ENCODE measurements at places on chromosomes 11 and 22.

- DNase-seq: no peak
Observed at GRCh38 chr11:93614173-93614722, 47.2 kb upstream of the CEP295 start.

DNA sequence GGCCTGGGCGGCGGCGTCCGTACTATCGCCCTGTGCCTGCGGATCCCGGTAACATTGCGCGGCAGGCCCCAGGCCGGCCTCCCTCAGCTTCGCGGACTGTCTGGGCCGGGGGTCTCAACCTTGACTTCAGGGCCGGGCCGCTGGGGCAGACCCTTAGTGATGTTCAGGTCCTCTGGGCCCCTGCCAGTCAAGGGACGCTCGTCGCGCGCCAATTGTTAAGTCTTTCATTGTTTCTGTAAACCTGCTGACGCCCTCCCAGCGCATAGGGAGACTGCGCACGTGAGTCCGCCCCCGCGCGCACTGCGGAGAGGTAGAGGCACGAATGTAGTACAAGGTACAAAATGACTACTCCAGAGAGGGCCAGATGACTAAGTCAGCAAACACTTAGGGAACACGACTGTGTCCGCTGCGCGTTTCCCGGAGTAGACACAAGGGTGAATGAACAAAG, 451 bp upstream of the HDHD5 start:
- DNase-seq: no peak

GRCh38 chr11:90251599-90251998, 28.8 kb upstream of the CHORDC1 start:
- DNase-seq: no peak

DNA sequence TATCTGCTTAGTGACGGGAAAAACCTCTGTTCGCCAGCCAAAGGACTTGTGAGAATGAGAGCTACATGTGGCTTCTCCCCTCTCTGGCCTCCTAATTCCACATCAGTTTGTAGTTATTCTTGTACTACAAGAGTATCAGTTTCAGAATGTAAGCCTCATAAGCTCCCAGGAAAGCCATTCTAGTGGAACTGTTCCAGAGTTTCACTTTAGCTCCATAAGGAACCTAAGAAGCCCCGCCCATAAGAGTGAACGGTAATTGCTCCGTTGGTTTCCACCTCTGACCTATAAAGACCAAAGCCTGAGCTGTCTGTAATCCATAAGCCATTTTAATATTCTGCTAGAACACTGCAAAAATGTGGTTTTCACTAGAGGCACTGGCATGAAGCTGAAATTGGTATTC, 53.0 kb downstream of the SIK3 start:
- DNase-seq: no peak

DNA sequence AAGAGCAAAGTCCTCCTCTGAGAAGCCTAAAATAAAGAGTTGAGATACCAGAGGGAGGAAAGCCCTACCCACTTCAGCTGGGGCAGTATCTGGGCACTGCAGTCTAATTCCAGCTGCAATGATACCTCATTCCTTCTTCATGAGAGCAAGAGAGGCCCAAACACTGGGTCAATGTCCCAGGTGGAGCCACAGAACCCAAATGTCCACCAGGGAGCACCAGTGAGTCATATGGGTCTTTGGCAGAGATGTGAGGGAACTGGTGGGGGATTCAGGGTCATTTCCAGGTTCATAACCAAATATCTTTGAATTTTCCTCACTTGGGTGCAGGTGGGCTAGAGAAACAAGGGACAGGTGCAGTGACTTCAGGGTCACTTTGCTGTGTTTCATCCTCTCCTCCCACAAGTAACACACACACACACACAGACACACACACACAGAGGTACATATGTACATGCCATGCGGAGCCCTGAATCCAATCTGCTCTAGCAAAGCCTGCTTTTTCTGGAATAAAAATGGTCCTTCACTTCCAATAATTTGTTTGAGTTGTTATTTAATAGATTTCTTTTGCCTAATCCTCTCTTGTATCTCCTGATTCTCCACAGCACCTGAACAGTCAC, 585.4 kb downstream of the SOX6 start:
- DNase-seq: no peak
